GOT3 (cell line): ENCODE measurements at places on chromosomes 3 and 15.

GRCh38 chr15:101827257-101827656 is 15.3 kb downstream of the OR4F15 start:
- no peak for DNase-seq

DNA sequence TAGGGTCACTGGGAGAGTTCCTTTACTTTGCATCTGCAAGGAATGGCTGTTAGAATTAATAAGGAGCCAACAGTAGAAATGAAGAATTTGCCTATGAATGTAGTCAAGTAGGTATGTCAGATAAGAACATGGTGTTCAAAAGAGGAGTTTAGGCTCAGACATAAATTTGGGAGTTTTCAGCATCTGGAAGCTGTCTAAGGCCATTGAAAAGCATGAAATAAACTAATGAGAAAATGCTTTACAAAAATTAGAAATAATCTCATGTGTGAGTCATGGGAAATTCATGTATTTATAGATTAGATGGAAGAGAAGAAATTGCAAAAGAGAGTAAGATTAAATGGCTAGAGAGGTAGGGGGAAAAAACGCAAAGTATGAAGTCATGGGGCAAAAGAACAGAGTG is 201.9 kb downstream of the DIPK2A start:
- DNase-seq, result no peak

- DNase-seq, result no peak
Observed at GRCh38 chr3:127166501-127167065, 26.3 kb upstream of the PRR23E start.

GRCh38 chr15:90869601-90870353 is 1.4 kb downstream of the FURIN start:
- no peak for DNase-seq

- DNase-seq, result no peak
Observed at GRCh38 chr15:82999426-82999825, 12.0 kb downstream of the C15orf40 start.

DNA sequence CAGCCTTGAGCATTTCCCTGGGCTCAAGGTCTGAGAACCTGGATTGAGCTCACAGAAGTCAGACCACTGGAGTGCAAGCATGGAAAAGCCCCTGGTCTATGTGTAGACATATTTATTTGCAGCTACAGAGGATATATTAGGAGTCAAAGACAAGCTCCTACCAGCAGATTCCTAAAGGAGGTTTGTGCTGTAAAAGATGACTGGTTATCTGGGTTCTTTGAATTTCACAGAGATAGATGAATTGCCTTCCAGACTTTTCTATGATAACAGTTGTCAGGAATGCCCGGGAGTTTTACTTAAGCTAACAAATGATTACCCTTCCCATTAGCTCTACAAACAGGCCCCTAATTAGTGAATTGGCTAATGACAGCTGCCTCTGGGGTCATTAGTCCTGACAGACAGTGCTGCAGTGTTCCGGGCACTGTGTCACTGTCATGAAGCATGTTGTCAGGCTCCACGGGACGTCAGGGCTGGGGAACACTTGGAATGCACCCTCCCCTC is 48.8 kb upstream of the PLXNA1 start:
- DNase-seq, result no peak

DNA sequence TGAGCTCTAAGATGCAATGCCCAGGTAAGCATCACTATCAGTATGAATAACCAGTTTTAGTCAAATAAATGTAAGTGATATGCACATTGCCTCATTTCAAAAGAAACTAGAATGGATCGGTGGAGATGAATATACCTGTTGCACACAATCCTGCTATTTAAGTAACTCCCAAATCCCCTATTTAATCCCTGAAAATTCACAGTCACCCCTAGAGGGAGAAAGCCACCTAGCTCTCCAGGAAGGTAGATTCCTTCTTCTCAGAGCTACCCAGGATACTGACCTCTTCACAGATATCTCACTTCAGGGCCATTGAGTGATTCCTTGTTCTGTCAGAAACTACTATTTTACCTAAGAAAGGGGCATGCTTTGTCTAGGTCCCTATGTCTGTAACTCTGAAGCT is 11.7 kb downstream of the LSAMP start:
- no peak for DNase-seq

GRCh38 chr3:80556763-80557162 is 789.0 kb upstream of the ROBO1 start:
- no peak for DNase-seq

DNA sequence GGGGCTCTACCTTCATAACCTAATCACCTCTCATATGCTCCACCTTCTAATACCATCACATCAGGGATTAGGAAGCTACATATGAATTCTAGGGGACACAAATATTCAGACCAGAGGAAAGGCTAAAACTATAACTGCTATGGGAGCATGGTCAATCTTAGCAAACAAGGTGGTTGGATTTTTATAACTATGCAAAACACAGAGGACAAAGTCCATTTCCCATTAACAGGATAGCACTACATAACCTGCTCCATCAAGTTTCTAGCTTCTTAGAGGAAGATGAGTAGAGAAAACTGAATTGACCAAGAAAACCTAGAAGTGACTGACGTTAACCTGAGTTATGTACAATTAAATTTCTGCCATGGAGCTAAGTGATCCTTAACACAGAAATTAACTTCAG is 398.6 kb downstream of the TBL1XR1 start:
- no peak for DNase-seq

GRCh38 chr3:82306189-82306588 is 544.7 kb upstream of the GBE1 start:
- DNase-seq, result no peak

- DNase-seq, result no peak
Observed at GRCh38 chr3:25306705-25307104, 121.4 kb upstream of the RARB start.

DNA sequence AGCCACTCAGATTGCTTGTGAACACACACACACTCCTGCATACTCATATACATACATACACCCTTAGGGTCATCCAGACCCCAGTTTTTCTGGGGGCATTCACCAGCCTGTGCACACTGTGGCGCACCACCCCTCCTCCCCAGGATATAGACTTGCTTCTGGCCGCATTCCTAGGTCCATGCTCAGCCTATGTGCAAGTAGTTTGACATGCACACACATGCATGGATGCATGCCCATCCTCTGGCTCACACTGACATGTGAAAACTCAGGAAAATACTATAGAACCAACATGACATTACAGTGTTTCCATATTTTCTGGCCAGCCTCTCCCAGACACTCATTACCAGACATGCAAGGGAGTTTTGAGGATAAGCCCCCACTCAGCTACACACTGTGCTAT is 79.3 kb upstream of the POLG start:
- DNase-seq, result no peak

DNA sequence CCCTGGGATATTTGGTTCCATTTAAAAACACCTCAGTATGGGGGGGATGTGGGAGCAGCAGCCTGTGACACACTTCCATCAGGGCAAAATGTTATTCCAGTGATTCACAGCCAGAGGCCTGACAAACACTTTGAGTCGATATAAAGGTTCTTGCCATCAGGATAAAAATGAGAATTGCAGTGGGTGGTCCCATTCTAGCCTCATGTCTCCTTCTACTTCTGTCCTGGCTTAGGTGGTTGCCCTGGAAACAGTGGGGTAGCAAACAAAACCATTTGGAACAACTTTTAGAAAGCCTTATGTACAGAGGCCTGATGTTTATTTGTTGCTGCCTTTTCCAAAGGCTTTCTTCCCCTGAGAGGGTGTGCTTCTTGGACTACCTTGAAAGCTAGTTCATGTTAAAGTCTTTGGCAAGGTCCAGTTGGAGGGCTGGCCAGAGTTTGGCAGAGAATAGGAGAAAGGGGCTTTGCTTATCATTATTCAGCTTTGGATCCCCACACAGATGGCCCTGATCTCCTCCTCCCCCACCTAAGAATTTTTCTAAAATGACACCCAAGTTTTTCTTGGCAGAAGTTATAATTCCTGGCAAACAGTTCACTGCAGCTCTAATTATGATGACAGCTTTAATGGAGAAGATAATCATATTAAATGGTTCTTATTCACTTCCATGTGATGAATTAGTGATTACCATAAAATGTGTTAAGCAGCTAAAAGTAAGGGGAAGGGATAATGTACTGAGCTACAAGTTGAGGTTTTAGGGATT is 84.2 kb upstream of the ZNF280D start:
- no peak for DNase-seq

GRCh38 chr3:2082871-2083480 is 15.7 kb upstream of the CNTN4 start:
- no peak for DNase-seq

GRCh38 chr3:8070011-8070410 is 431.6 kb upstream of the LMCD1 start:
- no peak for DNase-seq

DNA sequence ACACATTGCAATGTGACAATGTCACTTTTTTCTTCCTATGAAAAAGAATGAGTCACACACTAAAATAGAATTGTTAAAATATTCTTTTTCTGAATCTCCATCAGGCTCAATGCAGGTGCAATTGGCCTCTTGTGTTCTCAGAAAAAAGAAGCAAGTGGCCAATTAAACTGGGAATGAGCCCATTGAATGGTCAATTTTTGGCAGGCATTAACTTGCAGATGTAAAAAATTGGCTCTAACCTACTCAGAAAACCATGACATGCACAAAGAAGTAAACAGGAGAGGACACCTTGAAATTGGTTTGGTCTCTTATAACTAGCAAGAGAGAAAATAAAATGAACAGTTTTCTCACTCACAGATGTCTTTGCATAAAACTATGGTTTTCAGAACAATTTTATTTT is 820.8 kb downstream of the TBL1XR1 start:
- no peak for DNase-seq

GRCh38 chr3:120506828-120507774 is 56.3 kb upstream of the FSTL1 start:
- no peak for DNase-seq

- DNase-seq, result no peak
Observed at GRCh38 chr3:44136421-44136820, 105.3 kb upstream of the TOPAZ1 start.

DNA sequence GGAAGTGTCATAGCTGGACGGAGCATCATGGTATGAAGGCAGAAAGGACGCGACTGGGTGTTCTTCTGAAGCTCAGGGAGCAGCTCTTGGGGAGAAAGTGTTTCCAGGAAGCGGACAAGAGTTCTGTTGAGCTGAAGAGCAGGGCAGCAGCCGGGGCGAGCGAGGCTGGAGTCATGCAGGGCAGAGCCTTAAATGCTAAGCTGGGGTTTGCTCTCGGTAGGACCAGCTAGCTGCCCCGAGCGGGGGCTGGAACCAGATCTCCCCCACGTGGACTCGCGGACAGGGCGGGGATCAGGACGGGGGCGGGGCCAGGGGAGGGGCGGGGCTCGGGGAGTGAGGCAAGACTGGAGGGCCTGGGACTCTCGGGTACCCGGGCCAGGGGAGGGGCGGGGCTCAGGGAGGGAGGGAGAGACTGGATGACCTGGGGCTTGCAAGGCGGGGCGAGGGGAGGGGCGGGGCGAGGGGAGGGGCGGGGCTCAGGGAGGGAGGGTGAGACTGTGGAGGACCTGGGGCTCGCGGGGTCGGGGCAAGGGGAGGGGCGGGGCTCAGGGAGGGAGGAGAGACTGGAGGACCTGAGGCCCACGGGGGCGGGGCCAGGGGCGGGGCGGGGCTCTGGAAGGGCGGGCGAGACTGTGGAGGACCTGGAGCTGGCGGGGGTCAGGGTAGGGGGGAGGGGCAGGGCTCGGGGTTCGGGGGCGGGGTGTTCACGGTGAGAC is 461 bp upstream of the FAH start:
- DNase-seq, result peak; percentile 85

GRCh38 chr15:62390791-62391640 is 225.9 kb upstream of the C2CD4B start:
- no peak for DNase-seq

DNA sequence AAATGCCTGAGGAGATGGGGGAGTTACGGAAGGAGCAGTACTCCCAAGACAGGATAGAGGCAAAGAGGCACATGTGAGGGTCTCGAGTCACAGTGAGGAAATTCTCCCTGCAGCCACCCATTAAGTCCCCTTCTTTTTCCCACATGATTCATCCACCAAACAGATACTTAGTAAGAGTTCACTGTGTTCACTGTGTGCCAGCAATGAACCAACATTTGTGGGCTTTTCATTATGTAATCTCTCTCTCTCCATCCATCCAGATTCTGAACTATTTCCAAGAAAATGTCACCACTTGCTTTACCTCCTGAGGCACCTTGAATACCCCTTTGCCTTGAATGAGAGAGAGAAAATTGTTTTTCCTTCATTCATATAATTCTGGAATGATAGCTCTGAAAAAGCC is 24.6 kb upstream of the LRRFIP2 start:
- no peak for DNase-seq

- no peak for DNase-seq
Observed at GRCh38 chr15:91679447-91679846, 174.1 kb upstream of the SLCO3A1 start.

GRCh38 chr3:42265059-42265991 is 660 bp downstream of the CCK start:
- no peak for DNase-seq

DNA sequence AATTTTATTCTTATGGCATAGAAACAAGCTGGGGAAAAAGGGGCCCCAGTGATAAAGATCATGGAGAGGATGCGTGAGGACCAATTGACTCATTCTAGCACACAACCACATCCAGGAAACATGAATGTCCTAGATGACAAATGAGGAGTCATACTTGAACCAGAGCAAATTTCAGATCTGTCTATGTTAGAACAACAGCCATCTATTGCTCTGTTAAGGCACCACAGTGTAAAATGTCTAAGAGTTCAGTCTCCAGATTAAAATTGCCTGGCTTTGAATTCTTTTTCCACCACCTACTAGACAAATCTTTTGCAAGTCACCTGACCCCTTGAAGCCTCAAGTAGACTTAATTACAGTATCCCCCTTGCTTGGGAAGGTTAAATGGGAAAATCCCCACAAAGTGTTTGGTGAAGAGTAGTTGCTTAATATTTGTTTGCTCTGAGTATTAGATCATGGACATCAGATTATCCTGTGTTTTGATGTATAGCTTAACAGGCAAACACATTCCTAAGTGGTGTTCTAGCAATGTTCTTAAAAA is 258.7 kb upstream of the TGFBR2 start:
- no peak for DNase-seq

GRCh38 chr3:146425341-146425740 is 44.0 kb downstream of the PLSCR2 start:
- no peak for DNase-seq

- DNase-seq, result no peak
Observed at GRCh38 chr3:66582721-66583423, 82.0 kb upstream of the LRIG1 start.

DNA sequence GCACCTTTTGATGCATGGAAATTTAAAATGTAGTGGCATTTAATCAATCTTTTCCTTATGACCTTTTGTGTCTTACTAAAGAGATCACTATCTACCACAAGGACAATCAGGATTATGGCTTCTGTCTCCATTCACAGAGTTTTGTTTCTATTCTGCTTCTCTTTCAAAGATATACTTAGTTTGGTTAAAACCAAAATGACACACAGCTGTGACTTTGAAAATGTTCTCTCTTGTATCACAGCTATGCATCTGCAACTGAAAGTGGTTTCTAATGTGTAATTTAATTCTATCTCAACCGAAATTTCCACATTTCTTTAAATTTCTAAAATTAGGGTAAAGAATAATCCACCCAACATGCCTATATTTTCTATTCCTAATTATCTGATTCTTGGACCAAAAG is 27.7 kb downstream of the HLTF start:
- DNase-seq, result no peak
